Activated T-helper 9 cell treated with anti-CD3 and anti-CD28 coated beads, Interleukin-2, amount 50 U/mL, for 16 hours (primary cell): ENCODE measurements at places on chromosomes 5 and 9.

DNA sequence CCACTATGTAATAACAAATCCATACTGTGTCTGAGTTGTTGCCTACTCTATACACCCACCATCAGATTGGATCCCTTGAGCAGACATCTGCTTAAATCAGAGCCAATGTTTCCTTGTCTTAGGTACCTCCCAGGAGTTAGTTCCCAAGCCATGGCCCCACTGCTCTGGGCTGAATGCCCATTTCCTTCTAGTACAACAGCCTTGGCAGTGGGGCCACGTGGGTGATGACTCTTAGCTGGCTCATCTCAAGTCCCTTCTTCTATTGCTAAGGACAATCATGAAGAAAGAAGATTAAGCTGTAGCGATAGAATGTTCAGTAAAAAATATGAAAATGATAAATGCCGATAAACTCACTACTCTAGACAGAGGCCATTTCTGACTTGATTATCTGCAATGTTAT, 16.6 kb downstream of the PTGR1 start:
- no peak for DNase-seq

DNA sequence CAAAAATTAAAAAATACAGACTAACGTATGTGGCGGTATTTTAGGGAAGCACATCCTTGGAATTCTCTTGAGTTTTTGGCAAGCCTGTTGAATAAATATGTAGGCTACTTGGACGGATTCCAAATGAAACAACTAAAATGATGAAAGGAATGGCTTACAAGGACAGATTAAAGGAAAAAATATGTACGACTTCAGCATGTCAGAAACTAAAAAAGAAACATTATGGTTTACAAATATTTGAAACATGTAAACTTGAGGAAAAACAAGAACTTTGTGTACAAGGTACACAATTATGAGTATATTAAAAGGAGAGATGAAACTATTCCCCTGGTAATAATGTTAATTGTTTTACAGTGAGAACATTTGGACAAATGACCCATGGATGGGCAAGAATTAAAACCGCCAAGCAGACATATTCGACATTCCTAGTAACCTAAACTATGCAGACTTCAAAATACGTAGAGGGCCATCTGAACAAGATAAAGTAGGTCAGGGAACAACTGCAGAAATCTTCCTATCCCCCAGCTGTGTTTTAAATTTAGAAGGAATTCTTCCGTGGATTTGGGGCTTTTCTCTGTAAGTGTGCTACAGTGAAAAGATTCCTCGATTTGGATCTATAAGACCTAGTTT, 12.5 kb downstream of the EDIL3 start:
- no peak for DNase-seq

DNA sequence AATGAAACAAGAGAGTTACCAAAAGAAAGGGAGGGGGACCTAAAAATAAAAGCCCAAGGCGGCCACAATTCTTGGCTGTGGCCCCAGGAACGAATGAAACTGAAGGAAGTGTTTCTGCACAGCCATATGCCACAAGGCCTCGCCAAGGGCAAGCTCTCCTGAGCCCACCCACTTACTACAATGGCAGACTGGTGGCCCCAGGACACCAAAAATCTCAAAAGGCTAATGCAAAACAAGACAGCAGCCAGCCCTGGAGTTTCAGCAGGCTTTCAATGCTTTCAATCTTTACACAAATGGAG, 4.0 kb downstream of the CAMSAP1 start:
- no peak for DNase-seq

GRCh38 chr9:137952976-137953666, 75.5 kb downstream of the CACNA1B start:
- DNase-seq = no peak

GRCh38 chr5:53262348-53262970, 152.9 kb upstream of the MOCS2 start:
- DNase-seq = no peak

GRCh38 chr9:92761686-92762085, 2.9 kb downstream of the BICD2 start:
- DNase-seq = no peak

DNA sequence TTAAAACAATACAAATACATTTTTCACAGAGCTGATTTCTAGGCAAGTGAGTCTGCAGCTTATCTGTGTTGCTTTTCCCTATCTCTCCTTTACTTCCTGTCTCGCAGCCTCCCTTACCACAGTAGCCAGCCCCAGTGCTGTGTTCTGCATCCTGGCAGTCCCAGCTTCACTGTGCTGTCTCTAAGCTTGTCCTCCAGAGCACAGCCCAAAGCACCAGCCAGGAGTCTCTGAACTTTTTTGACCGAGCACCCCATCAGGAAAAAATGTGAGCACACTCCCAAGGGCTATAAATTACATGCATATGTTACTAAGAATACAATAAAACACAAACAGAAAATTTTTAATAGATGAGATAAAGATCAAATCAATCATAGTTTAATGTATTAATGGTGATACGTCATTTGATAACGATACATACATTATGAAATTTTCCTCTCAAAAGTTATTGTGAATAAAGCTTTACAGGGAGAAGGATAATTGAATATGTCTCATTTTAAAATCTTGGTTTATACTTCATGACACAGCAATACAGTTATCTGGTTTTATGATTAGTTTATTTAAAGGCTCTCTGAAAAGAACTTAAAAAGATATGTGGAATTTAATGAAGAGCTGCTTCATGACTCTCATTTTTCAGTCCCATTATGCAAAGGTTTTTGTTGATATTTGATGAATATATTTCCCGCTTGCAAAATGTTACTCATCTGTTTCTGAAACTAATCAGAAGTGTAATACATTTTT, 7.3 kb upstream of the RHOBTB3 start:
- DNase-seq = no peak

GRCh38 chr5:168128111-168128510, 163.3 kb upstream of the WWC1 start:
- no peak for DNase-seq

- DNase-seq = no peak
These were observed 41.4 kb downstream of the ENC1 start for GRCh38 chr5:74599148-74599547.

GRCh38 chr9:103514767-103515166, 519.6 kb downstream of the CYLC2 start:
- no peak for DNase-seq

DNA sequence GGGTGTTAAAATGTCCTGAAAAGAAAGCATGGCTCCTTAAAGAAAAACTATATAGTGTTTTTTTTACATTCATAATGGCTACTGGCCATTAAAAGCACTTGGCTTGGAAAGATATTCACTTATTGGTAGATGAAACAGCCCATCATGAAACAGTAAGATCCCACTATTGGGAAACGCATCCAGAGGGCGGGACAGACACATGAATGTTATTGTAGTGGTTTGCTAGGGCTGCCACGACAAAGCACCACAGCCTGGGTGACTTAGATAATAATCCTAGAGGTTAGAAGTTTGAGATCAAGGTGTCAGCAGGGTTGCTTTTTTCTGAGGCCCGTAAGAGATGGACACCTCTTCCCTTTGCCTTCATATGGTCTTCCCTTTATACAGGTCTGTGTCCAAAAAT, 139.4 kb upstream of the ANKH start:
- no peak for DNase-seq

DNA sequence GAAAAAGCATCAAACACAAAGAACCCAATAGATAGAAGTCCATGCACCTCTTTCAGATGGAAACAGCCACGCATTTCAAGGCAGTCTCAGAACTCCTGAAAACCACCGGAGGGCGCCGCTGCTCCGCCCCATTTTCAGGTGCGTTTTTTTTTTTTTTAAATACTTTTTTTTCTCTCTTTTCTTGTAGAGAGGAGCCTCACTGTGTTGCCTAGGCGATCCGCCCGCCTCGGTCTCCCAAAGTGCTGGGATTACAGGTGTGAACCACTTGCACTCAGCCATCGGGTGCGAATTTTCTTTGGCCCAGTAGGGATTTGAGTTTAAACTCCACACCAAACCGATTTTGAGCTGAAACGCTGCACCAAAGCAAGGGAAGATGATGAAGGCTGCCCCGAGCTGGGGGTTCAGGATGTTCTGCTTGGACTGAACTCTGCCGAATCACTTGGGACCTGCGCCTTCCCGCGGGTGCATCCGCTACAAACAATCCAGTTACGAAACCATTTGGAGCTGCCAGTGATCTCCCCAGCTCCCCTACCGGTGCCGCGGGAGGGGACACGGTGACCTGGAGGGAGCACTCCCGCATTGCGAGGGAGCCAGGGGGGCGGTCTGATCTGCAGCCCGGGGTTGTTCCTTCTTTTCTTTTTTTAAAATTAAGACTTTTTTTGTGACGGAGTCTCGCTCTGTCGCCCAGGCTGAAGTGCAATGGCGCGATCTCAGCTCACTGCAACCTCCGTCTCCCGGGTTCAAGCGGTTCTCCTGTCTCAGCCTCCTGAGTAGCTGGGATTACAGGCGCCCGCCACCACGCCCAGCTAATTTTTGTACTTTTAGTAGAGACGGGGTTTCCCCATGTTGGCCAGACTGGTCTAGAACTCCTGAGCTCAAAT, 1.4 kb downstream of the PTGR1 start:
- DNase-seq = peak; percentile 27

DNA sequence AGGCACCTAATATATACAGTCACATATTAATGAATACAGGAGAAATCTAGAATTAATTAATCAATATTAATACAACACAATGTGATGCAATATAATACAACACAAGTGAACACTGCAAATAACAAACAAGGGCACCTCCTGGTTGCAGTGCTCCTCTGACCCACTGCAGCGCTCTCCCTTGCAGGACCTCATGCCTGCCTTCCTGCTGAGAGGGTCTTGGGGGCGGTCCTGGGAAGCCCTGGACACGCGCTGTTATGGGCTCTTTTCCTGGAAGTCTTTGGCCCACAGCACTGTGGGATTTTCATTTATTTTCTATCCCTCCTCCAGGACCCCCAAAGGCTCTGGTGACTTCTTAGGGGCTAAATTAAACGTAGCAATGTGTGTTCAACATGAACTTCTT, 485.8 kb downstream of the IRX1 start:
- no peak for DNase-seq

DNA sequence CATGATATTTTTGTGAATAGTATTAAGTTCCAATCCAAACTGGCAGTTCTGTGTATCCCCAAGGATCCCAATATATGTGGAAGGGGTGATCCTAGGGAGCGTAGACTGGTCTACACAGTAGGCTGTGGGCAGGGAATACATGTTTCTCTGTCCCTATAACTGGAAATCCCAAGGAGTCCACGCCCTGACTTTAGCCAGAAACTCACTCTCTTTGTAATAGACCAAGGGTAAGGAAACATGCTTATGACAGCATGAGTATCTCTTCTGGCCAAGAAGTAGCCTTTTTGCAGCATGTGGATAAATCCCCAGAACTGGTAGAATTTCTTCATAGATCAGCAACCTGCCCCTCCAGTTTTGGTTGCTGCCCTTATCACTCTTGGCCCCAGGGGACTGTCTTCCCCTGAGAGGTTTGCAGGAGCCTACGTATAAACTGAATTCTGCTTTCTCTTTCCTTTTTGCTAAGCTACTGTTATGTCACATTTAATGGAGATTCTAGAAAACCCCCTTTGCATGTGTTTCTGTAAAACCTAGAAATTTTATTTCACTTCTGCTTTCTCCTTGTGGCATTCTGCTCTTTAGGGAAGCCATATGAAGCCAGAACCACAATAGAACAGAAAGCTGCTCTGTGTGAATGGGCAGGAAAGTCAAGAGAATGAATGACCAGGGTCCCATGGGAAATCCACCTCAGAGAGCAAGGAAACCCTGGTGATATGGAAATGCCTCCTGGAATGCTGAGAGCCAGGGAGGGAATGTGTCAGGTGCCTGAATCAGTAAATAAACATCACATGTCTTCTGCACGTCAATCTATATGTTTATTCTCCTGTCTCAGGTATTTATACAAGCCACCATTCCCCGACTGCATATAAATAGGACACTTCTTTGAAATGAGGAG, 3.5 kb downstream of the IFNA2 start:
- DNase-seq = no peak

GRCh38 chr9:77562019-77562748, 85.9 kb downstream of the GNA14 start:
- DNase-seq = no peak

GRCh38 chr5:126924331-126925033, 105.9 kb downstream of the MARCHF3 start:
- DNase-seq = no peak

GRCh38 chr9:2338777-2339365, 282.7 kb upstream of the VLDLR start:
- DNase-seq = no peak

DNA sequence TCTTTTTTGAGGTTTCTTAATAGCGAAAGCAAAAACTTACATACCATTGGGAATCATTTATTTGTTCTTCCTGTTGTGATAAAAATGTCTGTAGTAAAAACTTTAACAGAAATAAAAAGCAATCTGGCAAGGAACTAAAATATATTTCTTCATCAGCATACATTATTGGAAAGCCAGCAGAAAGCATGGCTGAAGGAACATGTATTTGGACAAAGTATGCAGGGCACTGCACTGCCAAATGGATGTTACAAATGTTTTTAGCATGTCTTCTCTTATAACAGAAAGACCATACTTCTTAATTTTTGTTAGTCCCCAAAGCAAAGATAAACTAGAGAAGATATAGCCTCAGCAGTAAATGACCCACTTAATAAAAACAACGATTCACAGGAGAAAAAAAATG, 80.5 kb downstream of the SMIM15 start:
- no peak for DNase-seq

GRCh38 chr9:34686231-34686630, 4.8 kb downstream of the CCL19 start:
- DNase-seq = no peak

- DNase-seq = no peak
These were observed 1.6 kb upstream of the MARCHF6 start for GRCh38 chr5:10351919-10352318.

DNA sequence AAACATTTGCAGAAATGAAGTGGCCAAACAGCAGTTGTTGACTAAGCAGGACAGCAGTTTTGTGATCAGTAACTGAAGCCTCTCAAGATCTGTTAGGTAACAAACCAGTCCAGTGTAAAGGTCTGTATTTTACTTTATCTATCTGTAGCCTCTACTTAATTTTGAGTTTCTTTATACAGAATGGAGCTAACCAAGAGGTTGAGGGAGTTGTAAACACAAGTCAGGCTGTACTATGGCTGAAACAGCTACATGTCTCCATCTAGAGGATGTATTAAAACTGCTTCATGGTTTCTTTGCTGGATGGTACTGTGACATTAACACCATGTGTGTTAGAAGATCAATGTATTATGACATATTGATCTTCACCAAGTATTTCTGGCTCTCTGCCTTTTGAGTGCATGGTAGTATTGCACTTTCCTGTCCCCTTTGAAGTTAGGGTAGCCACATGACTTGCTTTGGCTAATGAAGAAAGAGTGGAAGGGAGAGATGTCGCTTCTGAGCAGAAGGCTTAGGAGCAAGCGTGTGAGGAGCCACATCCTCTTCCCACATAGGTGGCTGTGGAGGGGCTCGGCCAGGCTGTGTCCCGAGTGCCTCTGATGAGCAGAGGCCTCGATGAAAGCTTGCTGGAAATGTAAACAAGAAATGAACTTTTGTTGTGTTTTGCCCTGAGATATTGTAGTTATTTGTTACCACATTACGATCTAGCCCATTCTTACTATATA, 105.6 kb upstream of the PCA3 start:
- no peak for DNase-seq
